ENCODE measurements at places on chromosomes 6 and 20.

DNA sequence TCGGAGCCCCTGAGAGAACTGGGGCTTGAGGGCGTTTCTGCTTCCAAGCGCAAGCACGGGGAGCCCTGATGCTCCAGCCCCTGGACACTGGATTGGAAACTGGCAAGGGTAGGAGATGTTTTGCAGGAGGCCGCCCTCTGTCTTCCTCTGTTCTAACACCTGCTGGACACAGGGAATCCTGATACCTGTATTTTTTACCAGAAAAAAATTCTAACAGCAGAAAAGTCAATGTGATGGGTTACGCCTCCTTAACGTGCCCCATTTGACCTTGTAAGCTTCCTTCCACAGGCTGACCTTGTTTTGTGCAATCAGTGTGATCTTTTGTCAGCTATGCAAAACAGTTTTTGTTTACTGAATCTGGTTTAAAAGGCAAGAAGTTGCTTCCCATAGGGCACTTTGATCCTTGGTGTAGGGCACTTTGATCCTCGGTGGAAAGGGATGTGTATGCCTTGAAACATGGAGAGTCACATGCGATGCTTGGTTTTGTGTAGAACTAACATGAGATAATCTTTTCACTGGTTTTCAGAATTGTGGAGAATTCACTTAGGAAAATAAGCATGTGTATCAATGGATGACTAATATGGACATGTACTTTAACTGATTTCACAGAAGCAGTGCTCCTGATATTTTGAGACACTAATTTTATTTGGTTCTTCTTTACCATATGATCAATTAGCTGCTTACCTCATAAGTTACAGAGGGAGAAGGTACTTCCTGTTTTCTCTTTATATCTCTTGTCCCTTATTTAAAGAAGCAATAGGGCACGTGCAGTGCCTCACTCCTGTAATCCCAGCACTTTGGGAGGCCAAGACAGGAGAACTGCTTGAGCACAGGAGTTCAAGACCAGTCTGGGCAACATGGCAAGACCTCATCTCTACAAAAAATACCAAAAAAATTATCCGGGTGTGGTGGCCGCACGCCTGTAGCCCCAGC, 59.9 kb upstream of the MAP3K4 start:
- DNase-seq = no peak

GRCh38 chr6:134691180-134691579, 258.7 kb downstream of the ALDH8A1 start:
- DNase-seq = no peak

DNA sequence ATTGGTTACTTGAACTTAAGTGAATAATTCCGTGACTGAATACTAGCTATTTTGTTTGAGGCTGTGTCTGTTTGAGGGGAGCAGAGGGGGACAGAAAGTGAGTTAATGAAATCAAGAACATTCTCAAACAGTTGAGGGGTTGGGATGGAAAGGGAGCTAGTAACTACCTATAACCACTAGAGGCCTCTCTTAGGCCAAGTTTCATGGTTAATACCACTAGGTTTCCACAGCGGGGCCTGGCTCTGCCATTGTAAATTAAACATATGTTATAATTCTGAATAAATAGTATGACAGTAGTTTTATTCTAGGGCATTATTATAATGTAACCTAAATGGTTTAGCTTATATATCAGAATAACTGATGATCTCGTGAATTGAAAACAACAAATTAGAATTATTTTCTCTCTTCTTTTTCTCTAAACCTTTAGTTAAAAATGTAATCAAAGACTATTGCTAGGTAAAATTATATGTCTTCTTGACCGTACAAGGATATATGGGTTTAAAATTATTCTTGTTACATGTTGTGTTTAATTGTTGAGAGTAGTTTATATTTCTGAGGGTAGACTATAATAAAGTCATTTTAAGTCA, 108.1 kb downstream of the BCKDHB start:
- no peak for DNase-seq

- peak; percentile 26 for DNase-seq
Measured at GRCh38 chr20:44651684-44652423, at the start of gene ADA. Gene ADA (minus strand): TSS chr20:44651699. CDS start chr20:44651607, 92 bp downstream.

- DNase-seq = no peak
Measured at GRCh38 chr20:4225745-4226144, 210.4 kb upstream of the RNF24 start.

DNA sequence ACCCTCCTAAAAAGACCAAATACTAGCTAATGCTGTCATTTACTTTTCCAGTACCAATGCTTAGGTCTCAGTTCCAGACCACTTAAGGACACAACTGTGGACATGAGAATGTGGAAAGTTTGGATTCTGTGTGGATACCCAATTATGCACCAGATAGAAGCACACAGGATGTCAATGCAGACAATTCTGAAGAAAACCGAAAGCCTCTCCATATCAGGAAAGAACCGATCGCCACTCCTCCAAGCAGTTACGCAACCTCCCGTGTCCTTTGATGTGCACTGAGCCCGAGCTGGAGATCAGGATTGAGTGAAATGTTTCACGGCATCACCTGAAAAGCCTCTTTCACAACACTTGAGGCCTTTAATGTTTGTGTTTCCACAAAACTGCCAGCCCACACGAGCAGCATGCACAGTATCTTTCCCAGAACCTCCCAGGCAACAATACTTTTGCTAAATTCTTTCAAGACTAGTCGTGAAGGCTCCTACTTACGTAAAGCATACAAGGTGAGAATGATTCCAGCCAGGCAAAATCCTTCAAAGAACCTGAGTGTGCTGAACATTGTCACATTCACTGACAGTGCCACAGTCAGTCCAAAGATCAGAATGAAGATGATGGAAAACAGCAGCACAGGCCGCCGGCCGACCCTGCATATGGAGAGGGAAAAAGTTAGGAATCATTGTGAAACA, 47.0 kb downstream of the SLC22A23 start:
- no peak for DNase-seq

Data from activated naive CD4-positive, alpha-beta T cell (primary cell).